ENCODE measurements at places on chromosomes 7 and 10. TPM values are rescaled to one million over a fixed set of nuclear protein-coding genes. Genes with fewer than 3 reads are reported as not detected.

TRIM8 gene
- total RNA-seq: 141 TPM

VAX1 gene
- not detected for total RNA-seq

KLF14 gene
- total RNA-seq: not detected

GIMAP6 gene
- total RNA-seq: 89.9 TPM

MINDY3 gene
- 24.0 TPM for total RNA-seq

GRM8 gene
- total RNA-seq: not detected

AKR1C8 gene
- not detected for total RNA-seq

VSTM4 gene
- 0.40 TPM for total RNA-seq

RAMP3 gene
- 7.0 TPM for total RNA-seq

FAM180A gene
- 0.10 TPM for total RNA-seq

DOCK4 gene
- 48.5 TPM for total RNA-seq

DRGX gene
- total RNA-seq: not detected

OPN1SW gene
- not detected for total RNA-seq

TRIM73 gene
- total RNA-seq: 0.05 TPM

ITIH2 gene
- total RNA-seq: not detected

LRRC61 gene
- total RNA-seq: 1.00 TPM

WASL gene
- 13.8 TPM for total RNA-seq

DIP2C gene
- 6.2 TPM for total RNA-seq

SPDYE1 gene
- not detected for total RNA-seq

NPY gene
- not detected for total RNA-seq

CTAGE4 gene
- total RNA-seq: not detected

GBX1 gene
- not detected for total RNA-seq

SPDYE11 gene
- total RNA-seq: not detected

C10orf67 gene
- not detected for total RNA-seq

Data from mammary microvascular endothelial cell (primary cell).